ENCODE measurements at places on chromosomes 4 and X.

- no peak for DNase-seq
Observed at GRCh38 chrX:103442536-103442901, 66.2 kb downstream of the BEX3 start.

- no peak for DNase-seq
Observed at GRCh38 chr4:20287246-20287645, 35.5 kb downstream of the SLIT2 start.

GRCh38 chr4:40865696-40866095 lies 115.9 kb downstream of the NSUN7 start:
- no peak for DNase-seq

DNA sequence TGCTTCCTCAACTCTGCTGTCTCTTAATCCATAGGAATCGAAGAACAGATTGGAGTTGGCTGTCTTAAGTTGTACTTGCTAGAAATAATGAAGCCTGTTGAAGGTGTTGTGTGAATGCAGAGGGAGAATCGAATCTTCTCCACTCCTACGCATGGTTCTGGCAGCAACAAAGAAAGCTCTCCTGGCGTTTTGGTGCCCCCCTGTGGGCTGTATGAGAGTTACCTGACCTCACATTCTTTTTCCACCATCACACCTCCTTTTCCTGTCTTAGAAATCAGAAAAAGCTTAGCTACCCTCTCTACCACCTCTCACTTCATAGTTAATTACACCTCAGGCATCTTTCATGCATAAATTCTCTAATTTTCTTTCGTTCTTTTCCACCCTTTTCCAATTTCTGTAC lies 16.3 kb downstream of the KLF8 start:
- peak; percentile 46 for DNase-seq

GRCh38 chrX:24371391-24371972 lies 11.0 kb downstream of the SUPT20HL1 start:
- DNase-seq = peak; percentile 63

GRCh38 chrX:134671294-134671693 lies 13.0 kb upstream of the PLAC1 start:
- DNase-seq = no peak

GRCh38 chr4:76197031-76197743 lies 16.4 kb downstream of the SCARB2 start:
- no peak for DNase-seq
